A673 (cell line): ENCODE measurements at places on chromosomes 13 and 19.
A peak's percentile ranks its signal among the peaks of the same experiment; 100 is the strongest.

DNA sequence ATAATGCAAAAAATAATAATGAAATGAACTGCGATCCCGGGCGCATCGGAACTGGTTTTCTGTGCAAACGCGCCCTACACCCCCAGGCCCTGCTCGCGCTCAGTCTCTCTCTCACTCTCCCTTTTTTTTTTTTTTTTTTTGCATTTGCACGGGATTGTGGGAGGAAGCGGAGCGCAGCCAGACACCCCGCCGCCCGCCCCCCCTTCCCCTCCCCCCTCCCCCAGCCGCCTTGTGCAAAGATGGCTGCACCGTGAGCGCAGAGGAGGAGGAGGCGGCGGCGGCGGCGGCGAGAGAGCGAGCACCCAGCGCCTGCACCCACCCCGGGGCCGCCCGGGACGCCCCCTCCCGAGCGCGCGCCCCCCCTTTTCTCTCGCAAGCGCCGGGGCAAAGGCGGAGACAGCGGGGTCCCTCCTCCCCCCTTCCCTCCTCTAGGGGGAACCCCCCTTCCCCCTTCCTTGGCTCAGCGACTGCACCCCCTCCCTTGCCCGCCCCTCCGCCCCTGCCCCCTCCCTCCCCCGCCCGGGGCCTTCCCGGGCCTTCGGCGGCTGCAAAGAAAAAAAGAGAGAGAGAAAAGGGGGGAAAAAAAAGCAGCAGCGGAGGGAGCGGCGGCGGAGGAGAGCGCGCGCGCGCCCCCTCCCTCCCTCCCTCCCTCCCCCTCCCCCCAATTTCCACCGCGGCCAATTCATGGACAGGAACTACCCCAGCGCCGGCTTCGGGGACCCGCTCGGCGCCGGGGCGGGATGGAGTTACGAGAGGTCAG is at the start of gene PRR12:
TSS of gene PRR12 (plus strand) at position 212 of the 760 bp plus-strand sequence. CDS start at position 685, 473 bp downstream.
- DNase-seq = peak; percentile 88

DNA sequence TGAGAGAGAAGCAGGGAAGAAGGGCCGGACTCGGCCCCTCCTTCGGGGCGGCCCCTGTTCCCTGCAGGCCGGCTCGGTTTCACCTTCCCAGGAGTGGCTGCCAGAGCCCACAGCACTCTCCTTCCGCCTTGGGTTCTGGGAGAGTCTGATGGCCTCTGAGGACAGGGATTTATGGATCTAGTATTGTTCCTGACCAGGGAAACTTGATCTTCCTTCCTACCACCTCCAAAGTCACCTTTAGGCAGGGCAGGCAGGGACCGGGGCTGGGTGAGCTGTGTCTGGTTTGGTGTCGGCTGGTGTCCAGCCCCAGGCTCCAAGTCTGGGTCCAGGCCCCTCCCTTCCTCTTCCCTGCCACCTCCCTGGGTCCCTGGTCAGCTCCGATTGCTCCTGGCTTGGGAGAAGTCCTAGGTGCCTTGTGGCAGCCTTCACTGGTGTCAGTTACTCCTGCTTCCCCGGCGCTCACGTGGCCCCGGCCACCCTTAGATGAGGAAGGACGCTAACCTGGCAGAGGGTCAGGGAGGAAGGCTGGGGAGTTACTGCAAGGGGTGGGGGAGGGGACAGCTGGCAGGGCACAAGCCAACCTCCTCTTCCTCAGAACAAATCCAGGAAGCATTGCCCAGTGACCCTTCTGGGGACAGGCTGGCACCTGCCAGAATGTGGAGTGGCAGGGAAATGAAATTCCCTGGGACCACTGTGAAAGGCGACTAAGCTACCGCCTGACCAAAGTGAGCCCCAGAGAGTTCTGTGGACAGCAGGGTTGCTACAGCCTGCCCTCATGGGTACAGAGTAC is 18.8 kb downstream of the RFX1 start:
- DNase-seq = no peak

- DNase-seq = peak; percentile 68
Observed at GRCh38 chr19:45769821-45770191, 754 bp upstream of the SIX5 start.

GRCh38 chr13:44930963-44931623 is 58.2 kb downstream of the NUFIP1 start:
- peak; percentile 35 for DNase-seq

DNA sequence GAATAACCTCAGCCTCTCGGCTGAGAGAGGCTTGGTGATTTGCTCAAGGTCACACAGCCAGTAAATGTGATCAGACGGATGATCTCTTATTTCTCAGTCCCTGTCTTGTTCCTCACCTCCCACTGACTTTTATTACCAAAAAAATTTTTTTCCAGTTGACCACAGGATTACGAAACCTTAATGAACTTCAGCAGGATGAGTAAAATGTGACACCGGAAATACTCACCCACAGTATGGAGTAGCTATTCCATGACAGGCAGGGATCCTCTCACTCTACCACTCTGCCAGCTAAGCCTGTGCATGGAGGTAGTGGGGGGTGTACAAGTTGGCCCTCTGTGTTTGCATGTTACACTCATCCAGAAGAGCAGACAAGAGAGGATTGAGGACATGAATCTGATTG is 916.4 kb downstream of the UQCRFS1 start:
- peak; percentile 64 for DNase-seq

DNA sequence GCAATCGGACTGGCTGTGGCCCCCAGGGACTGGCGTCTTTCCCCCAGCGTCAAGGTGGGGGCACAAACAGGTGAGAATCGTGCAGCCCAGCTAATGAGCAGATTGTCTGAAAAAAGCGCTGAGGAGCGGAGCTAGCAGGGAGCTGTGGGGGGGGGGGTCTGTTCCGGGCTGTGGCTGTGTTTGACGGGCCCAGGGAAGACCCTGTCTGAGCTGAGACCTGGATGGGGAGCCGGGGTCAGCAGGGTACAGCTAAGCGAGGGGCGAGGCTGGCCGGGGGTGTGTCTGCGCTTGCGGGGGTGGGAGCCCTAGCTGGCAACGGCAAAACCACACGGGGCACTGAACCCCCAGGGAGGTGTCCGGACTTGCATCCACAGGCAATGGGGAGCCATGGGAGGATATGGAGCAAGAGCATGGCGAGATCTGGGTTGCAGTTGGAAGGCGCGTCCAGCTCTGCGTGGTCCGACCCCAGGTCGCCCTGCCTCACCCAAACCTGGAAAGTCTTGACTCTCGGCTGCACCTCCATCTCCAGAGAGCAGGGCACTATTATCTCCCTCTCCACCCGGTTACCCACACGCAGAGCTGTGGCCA is 4.6 kb downstream of the LINGO3 start:
- DNase-seq = no peak

DNA sequence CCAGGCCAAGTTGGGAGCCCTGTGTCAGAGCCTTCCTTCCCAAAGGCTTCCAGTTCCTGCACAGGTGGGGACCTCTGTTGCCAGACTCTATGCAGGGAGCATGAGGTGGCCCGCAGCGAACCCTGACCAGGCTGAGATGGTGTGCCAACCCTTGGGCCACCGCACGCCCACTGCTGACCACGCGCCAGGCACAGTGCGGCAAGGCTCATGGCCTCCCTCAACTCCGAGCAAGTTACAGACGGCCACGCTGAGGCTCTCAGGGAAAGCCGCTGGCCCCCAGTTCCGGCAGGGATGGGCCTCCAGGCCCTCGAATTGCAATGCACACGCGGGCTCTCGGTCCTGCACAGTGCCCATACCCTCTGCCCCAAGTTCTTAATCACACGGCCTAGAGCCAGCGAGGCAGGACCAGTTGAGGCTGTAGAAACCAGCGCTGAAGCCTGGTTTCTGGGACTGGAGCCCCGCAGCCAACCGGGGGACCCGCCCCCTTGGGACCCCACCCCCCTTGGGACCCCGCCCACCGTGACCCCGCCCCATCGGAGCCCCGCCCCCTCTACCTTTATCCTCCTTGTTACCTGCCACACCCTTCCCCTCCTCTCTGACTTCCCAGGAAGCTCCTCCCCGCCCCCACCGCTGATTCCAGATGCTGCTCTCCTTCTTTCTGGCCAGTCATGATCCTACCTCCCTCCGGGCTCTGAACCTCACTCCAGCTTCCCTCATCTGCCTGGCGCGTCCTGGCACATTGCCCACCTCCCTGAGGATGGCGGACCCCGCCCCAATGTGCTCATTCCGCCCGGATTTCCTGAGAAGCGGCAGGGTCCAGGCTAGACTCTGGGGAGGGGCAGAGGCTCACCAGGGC is 6.0 kb downstream of the PEX11G start:
- peak; percentile 55 for DNase-seq

GRCh38 chr19:50417111-50418081 is 1.3 kb upstream of the SPIB start:
- DNase-seq = no peak

DNA sequence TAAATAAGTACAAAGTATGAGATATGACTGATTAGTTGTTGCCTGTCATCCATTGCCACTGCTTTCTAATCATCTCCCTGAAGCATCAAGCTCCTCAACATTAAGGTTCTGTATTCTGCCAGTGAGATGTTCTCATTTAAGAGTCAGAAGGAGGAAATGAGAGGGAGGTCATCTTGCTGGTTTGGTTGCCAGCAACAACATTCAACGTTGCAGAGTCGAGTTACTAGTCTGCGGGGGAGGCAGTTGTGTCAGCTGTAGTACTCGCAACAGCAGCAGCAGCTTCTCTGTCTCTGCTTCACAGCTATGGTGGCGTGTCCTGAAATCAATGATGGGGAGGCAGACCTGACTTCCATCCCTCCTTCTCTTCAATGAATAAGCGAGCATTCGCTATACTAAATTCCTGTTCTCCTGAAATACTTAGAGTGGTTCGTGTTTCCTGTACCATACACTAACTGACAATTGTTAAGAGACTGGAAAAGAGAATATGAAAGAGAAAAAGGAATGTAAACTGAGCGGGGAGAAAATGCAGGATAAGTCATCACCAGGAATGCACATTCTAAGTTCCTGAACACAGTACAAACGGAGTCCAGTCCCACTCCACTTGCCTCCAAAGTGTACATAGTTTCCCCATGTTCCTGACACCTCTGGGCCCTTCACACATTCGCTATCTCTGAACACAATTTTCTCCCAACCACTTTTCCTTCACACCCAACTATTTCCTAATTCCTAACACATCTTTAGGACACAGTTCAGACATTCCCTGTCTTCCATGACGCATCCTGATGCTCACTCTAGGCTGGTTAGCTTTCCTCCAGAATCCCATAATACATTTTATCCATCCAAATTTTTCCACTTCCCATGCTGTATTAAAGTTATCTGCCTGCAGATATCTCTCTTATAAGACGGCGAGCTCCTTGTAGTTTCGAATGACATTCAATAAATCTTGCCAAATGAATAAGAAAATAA is 263.0 kb downstream of the KLF12 start:
- peak; percentile 28 for DNase-seq

- DNase-seq = no peak
Observed at GRCh38 chr13:27263438-27263837, 7.2 kb upstream of the RASL11A start.

- DNase-seq = no peak
Observed at GRCh38 chr13:25329706-25330105, 28.3 kb downstream of the NUP58 start.

GRCh38 chr13:113126265-113127150 is 3.9 kb downstream of the F10 start:
- DNase-seq = no peak

GRCh38 chr19:50148528-50148927 is 14.6 kb downstream of the IZUMO2 start:
- no peak for DNase-seq

GRCh38 chr13:62433660-62434059 is 1018.0 kb upstream of the PCDH20 start:
- DNase-seq = no peak

DNA sequence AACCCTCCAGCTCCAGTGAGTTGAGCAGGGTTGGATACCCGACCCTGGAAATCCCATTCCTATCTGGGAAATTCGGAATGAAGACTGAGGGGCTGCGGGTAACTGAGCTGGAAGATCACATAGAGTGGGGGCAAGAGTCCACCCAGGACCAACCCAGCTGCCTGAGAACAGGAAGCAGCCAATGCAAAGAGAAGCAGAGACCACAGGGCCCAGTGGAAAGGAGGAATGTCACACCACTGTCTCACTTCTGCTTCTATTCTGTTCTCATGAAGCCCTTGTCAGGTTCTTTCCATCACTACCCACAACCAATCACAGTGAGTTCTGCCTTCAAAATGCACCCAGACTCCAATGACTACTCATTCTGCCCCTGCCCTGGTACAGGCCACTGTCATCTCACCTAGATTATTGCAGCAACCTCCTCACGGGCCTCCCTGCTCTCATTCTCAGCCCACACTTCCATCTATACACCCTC is 15.3 kb downstream of the DYRK1B start:
- DNase-seq = no peak

DNA sequence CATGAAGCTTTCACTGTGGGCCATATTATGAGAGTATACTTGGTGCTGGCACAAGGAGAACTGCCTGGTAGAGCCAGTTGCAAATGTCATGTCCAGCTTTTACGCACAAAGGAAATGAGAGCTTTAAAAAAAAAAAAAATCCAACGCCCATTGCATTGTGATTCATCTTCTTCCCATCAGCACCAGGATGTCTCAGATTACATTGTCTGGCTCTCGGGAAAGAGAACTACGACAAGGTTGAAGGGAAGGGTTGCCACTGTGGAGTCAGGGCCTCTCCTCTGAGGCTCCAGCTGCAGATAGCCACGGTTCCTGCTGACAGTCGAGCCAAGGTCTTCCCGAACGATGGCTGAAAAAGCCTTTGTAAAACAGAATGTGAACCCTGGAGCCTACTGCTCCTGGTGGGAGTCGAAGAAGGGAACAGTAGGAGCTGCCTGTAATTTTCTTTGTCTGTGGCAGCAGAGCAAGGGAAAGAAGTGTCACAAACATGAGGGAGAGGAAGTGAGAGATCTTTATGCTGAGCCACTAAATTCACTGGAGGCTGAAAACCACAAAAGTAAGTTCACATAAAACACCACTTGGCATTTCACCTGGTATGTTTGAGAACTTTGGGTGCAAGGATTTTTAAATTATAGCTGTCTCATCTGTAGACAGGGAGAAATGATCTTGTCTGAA is 704.7 kb downstream of the DIAPH3 start:
- peak; percentile 58 for DNase-seq

DNA sequence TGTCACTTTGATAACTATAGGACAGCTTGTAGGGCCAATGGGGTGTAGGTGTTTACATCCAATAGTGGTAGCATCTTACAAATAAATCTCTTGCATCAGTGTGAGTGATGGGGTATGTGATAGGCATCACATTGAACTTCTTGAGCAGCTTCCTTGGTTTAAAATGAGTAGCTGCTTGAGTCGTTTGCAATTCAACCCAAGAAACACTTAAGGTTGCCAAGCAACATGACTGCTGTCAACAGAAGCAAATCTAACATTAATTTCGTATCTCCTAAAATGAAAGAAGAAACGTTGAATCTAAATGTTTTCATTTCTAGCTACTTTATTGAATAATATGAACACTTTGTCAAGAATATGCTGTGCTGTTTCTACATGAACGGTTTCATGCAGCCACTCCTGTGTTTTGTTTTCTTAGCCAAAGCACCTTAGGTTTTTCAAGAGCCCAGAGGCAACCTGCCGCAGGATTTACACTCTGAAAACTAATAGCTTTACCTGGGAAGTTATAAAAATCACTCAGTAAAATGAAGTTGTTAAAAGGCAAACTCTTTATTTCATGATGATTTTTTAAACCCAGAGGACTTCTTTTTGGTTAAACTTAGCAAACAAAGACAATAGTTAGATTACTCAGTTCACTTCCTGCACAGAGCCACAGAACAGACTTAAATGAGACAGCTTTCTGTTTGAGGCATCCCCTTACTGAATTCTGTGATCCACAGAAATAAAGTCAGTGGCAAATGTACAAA is 305.2 kb downstream of the MTUS2 start:
- DNase-seq = no peak
